ENCODE measurements at places on chromosomes 5 and 9.

GRCh38 chr9:130847306-130848217 is 12.5 kb downstream of the ABL1 start:
- H3K27ac ChIP-seq, result no peak overlapping the region
- no peak for DNase-seq
- H3K36me3 ChIP-seq, result no peaks in the 10 kb centered on the region

DNA sequence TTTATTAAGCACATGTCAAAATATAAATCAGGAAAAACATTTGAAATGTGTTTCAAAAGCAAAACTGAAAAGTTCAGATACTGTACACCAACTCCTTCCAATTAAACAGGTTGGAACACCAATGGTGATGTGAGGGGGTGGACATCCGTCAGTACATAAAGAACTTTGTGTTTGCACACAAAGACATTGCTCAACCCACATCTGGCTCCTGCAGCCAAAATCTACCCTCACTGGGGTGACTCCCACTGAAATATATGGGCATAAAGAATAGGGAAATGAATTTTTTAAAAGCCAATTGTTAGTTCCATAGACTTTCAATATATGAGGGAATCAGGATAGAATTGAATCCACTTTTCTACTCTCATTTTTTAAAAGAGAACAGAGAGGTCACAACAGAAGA is 63.9 kb downstream of the MEGF9 start:
- H3K4me3 ChIP-seq, result no peak overlapping the region
- H3K27ac ChIP-seq, result no peak overlapping the region
- peaks cover 4% of the 10 kb centered on the region for H3K4me1 ChIP-seq

GRCh38 chr9:93125331-93125894 is 8.6 kb downstream of the NINJ1 start:
- DNase-seq, result no peak
- no peak overlapping the region for H3K4me3 ChIP-seq
- H3K4me1 ChIP-seq, result peaks cover 41% of the 10 kb centered on the region
- peak overlapping the region; percentile 94 for H3K27ac ChIP-seq
- H3K27me3 ChIP-seq, result no peaks in the 10 kb centered on the region

GRCh38 chr5:122078116-122079110 is at the start of gene LOX:
Gene LOX, minus strand, starts transcription at chr5:122078259. Its CDS starts 274 bp downstream, at chr5:122077985.
- peak within 1 kb of the TSS; percentile 52 for H3K4me3 ChIP-seq
- H3K36me3 ChIP-seq, result no peaks in the 10 kb centered on the region
- H3K27me3 ChIP-seq, result peaks cover 73% of the 10 kb centered on the region
- no peak for DNase-seq
- peaks cover 16% of the 10 kb centered on the region for H3K4me1 ChIP-seq

DNA sequence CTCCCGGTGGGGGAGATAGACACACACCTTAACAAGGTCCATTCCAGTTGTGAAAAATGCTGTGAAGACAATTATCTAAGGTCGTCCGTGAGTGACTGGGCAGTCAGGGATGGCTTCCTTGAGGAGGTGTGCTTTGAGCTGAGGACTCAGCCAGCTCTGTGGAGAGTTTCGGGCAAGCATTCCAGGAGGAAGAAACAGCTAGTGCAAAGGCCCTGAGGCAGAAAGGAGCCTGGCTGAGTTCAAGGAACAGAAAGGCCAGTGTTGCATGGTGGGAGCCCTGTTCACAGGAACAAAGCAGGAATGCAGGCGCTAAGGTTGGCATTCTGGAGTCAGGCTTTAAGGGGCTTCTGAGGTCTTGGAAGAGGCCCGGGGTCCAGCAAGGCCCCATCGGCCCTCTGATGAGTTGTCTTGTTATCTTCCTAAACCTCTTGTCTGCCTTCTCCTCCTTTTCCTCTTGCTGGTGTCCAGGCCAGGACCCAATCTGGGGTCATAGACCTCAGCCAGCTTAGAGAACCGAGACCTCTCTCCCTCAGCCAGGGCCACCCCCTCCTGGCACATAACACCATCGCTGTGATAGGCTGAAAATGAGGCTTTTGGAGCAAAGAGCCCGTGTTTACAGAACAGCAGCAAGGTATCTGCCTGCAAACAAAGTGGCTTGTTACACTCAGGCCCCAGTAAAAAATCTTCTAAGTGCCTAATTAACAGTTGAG is 270.2 kb upstream of the MVB12B start:
- H3K27me3 ChIP-seq, result peaks cover 5% of the 10 kb centered on the region
- H3K27ac ChIP-seq, result no peak overlapping the region
- no peak for DNase-seq

GRCh38 chr9:81150016-81150625 is 539.2 kb downstream of the TLE1 start:
- no peaks in the 10 kb centered on the region for H3K36me3 ChIP-seq
- no peak for DNase-seq
- no peak overlapping the region for H3K4me3 ChIP-seq
- H3K4me1 ChIP-seq, result no peaks in the 10 kb centered on the region

All from activated CD4-positive, alpha-beta T cell treated with anti-CD3 and anti-CD28 coated beads, Interleukin-2, amount 10 ng/mL, durations not matched to agents 7 days and 5 days (primary cell).